Activated CD4-positive, CD25-positive, alpha-beta regulatory T cell (primary cell): ENCODE measurements at places on chromosomes 1 and 21.

DNA sequence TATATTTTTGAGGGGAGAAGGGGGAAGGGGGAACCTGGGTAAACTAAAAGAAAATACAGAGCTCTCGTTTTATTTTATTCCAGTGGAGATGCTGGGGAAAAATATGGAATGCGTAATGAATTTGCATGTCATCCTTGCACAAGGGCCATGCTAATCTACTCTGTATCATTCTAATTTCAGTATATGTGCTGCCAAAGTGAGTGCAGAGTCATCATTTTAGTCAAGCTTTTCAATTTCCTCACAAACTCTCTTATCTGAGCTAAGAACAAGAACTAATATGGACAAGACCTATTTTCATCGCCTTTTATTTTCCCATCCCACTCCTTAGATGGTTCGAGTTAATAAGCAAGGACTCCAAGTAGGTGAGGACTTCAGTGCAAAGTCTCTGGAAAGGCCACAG is 13.2 kb downstream of the ADORA3 start:
- DNase-seq, result no peak

DNA sequence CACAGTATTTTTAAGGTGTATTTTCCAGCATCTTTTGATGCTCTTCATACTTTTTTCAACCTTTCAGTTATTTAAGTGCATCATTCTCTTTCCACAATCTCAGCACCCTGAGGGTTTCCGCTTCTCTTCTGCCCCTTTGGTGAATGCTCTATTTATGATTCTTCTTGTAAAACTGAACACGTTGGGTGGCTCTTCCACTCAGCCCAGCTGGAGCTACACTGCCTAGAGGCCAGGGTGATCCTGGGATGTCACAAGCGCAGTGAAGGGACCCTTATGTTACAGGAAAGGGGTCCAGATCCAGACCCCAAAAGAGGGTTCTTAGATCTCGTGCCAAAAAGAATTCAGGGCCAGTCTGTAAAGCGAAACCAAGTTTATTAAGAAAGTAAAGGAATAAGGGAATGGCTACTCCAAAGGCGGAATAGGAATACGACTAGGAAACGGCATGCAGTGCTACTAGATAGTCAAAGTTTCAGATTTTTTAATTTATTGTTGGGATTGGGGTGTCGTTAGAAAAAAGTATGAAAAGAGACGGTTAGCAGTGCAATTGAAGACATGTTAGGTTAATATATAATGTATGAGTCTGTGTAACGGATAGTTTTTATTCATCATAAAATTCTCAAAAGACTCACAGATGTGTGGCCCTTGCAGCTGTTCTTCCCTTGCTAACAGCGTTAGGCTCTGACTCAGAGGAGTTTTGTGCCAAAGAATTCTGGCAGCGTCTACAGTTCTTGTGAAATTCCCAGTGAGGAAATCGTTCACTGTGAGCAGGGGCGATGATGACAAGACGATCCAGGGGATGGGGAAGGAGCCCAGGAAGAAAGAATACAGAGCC is 14.4 kb upstream of the ERVH48-1 start:
- no peak for DNase-seq

- no peak for DNase-seq
These were observed 12.3 kb downstream of the WNT3A start for GRCh38 chr1:228018961-228019721.

DNA sequence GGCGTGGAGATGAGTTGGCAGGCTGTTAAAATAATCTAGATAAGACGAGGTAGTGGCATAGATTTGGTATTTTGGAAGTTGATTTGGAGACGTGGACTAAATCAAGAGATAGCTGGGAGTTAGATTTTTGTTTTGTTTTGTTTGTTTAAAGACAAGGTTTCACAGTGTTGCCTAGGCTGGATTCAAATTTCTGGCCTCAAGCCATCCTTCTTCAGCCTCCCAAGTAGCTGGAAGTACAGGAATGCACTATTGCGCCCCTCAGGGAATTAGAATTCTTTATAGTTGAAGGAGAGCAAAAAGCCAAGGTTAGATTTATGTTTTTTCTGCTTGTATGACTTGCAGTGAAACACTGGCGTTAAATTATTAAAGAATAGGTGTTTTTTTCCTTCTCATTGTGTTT is 22.3 kb upstream of the SNRPE start:
- no peak for DNase-seq

- DNase-seq, result no peak
These were observed 53.4 kb upstream of the SRP9 start for GRCh38 chr1:225724251-225724650.

DNA sequence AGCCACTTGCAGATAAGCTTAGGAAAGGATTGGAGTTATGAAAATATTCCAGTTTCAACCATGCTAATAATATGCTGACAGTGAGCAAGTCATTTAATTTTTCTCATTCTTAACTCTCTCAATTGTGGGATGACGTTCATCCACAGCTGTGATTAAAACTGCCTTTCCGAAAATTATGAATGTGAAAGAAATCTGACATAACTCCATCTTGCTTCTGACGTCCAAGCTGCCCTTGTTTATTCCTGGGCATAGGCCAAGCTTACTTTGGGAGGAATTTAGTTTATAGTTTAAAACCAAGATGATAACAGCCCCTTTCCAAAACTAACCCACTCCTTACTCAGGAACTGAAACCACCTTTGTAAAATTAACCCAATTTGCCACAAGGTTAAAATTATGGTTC is 11.0 kb upstream of the RGS18 start:
- DNase-seq, result no peak

DNA sequence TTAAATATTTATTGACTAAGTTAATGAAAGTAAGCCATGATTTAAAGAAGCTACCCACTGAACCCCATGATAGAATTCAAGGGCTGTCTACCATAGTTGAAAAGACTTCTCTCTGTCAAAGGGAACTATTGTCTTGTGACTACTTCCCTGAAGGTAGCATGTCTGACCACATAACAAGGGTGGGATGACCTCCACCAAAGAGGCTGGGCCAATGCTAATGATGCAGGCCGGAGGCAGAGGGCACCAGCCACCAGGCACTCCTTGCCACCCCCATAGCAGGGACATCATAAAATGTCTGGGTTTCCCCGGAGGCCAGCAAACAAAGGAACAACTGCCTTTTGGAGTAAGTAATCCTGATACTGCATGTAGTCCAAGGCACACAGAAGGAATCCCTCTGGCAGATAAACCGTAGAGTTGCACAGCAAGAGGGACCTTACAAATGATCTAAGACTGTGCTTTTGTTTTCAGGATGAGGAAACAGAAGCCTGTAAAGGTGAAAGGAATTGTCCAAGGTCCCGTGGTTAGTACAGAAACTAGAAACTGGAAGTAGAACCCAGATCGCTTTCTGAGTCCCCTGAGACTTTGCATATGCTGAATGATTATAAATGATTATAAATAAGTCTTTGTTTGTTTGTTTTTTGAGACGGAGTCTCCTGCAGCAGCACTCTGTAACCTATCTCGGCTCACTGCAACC is 33.5 kb upstream of the ITPKB start:
- no peak for DNase-seq

DNA sequence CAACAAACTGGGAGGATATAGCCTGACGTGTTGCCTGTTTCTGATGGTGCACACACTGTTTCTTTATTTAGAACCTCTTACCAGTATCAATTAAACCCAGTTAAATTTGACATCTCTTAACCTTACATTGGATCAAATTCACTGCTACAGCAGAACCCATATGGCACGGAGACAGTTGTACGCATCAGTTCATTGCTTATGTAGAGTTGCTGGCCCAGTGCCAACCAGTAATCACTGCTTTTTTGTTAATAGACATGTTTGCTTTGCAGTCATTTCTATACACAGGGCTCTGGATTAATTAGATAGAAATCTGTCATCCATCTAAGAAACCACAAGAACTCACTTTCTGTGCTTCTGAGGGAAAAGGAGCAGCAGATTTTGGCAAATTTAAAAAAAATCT is 154.0 kb downstream of the RWDD3 start:
- no peak for DNase-seq

DNA sequence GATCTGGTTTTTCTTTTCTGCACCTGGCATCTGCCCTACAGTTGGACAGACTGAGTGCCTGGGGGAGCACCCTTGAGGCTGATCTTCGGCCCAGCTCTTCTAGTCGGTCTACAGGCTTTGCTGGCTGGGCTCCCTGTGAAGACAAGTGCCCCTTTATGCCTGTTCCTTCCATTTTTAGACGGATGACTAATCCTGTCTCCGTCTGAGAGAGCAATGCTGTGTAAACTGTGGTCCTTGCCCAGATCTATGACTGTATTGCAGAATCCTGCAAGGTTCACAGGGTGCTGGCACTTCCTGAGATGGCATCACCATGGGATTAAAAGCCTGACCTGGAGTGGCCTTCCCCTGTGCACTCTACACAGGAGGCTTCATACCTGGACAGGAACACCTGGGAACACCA is 47.6 kb upstream of the SAMD13 start:
- no peak for DNase-seq

DNA sequence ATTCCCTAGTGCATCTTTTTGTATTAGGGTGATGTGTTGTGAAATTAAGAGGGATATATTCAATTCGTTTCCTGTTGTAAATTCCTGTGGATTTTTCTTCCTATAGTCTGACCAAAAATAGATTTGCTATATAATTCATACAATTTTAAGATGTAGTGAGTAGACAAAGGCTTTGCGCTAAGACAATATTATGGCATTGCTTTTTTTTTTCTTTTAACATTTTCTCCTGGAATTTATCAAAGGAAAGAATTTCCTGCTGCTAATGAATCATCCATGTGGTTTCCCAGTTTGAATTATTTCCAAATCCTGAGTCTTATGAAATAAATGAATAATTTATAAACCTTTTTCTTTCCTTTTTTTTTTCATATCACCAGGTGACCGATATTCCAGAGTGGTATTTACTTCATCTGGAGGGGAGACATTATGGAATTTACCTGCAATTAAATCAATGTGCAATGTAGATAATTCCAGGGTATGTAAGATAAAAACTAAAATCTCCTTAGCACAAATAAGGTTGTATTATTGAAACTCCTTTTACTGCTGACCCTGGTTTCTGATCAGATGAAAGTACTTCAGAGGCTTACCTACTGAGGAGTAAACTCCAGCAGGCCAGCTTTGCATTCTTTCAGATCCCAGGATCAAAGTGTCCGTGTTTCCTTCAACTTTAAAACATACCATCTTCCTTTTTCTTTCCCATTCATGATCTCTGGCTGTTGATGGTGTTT is 148.4 kb downstream of the TLR5 start:
- no peak for DNase-seq

GRCh38 chr1:36322041-36322785 is 1.2 kb downstream of the EVA1B start:
- DNase-seq, result no peak

GRCh38 chr1:224226849-224227502 is 43.9 kb downstream of the DEGS1 start:
- DNase-seq, result no peak

- no peak for DNase-seq
These were observed 741.1 kb upstream of the B3GALT2 start for GRCh38 chr1:193927550-193927949.

GRCh38 chr1:28118640-28119307 is 30.4 kb upstream of the EYA3 start:
- DNase-seq, result no peak

- DNase-seq, result no peak
These were observed 200.5 kb downstream of the PCP4 start for GRCh38 chr21:40067751-40068150.

- DNase-seq, result no peak
These were observed 20.9 kb upstream of the TMEM222 start for GRCh38 chr1:27301052-27301422.

DNA sequence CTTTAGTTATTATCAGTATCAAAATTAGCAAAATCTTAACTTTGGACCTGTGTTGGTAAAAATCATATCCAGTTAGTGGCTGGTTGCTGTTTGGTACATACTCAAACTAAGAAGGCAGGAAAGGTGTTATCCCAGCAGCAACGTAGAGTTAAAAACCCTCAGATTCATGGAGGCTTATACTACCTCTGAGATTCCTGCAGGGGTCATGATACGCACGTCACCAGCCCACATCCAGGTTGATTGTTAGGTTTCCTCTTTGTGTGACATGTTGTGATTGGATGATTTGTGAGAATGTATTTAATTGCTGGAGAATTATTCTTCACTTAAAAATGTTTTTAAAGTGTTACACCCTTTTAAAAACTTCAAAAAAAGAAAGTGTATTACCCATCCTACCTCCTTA is 423.3 kb upstream of the ADGRL2 start:
- DNase-seq, result no peak

- DNase-seq, result no peak
These were observed 29.4 kb upstream of the RNPC3 start for GRCh38 chr1:103496014-103496635.

DNA sequence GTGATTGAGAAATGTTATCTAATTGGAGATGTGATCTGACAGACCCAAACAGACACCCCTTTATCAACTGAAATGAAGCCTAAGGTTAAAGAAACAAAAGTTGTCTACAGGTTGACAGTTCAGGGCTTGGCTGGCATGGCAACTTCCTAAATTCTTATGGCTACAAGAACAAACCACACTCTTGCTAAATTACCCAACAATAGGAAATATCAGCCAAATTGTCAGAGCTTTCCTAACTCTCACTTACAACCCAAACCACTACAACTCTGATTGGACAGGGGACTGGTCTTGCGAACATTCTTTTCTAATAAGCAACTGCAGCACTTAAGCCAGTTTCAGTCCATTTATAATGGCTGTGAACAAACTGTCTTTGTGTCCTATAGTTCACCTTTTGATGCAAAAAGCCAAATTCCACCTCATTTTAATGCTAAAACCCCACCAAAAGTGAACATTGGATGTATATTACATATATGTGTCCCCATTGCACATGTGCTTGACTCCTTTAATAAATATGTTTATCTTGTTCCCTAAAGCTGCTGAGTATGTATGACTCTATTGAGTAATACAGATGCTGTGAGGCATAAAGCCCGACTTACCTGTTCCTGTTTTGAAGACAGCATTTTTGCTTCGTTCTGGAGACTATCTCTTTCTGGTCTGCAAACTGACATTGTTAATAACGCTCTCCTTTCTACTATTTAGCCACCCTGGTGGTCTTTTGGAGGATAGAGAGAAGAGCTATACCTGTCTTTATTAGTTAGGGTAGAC is 101.3 kb upstream of the HMCN1 start:
- no peak for DNase-seq

DNA sequence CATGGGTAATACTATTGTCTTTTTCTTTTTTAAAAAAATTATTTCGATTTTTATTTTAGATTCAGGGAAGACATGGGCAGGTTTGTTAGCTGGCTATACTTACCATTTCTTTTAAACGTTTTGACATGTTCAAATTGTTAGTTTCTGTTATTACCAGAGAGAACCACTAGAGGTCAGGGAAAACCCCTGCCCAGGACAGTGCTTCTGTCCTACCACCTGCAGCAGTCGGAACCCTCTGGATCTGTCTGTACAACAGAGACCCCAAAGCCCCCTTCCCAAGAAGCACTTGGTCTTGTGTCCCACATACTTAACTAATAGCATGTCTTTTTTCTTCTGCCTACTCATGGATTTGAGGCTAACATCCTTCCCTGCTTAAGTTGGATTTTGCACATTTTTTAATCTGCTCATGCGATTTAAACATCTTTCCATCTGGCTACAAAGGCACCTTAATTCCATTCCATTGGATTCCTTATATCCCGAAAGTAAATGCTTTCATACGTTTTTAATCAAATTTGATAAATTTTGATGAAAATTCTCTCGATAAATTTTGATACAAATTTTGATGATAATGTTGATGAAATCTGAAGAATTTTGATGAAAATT is 10.0 kb upstream of the C1orf115 start:
- no peak for DNase-seq
